GM03348 (cell line): ENCODE measurements at places on chromosomes 1 and 21.
A peak's percentile ranks its signal among the peaks of the same experiment; 100 is the strongest.

DNA sequence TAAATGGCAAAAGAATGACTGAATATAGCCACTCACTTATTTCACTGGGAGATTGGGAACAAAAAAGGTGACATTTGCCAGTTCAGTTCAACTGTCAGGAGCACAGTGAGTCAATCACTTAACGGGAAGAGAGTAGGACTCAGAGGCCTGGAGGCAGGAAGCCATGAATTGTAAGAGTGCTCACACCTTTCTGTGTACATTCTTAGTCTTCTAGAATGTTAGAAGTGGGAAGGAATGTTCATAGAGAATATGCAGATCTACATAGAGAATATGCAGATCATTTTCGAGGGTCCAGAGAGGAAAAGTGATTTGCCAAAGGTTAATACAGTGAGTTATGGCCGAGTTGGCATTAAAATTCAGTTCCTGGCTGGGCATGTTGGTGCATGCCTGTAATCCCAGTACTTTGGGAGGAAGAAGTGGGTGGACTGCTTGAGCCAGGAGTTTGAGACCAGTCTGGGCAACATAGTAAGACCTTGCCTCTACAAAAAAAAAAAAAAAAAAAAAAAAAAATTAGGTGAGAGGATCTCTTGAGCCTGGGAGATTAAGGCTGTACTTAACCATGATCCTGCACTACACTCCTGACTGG is 8.3 kb downstream of the IL20 start:
- DNase-seq = no peak

DNA sequence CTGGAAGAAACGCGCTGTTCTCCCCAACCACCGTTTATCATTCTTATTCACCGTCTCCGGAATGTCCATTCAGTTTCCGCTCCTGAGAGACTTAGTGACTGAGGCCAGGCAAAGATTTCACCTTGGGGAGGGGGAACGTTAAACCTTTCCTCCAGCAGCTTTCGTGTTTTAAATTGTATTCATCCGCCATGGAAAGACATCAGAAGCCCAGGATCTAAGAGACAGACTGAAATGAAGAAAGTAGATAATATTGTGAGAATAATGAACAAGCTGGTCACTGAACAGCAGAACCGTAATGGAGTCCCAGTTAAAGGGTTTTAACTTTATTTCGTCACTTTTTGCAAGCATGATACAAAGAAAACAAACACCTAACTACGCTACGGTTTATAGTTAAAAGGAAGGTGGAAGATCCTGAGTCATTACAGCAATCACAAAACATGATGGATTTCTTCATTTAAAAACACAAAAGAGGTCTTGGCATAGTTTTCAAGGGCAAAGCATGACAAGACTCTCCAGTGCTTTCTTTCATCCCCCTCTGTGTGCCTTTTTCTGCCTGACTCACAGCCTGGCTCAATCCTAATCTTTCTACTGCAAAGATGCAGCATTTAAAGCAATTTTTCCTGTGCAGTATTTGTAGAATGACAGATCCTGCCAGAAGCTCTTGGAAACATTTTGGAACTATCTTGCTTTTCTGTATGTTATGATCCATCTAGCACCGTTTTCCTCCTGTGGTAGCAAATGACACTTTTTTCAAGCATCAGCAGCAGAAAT is 722 bp upstream of the SLC19A2 start:
- peak; percentile 59 for DNase-seq

DNA sequence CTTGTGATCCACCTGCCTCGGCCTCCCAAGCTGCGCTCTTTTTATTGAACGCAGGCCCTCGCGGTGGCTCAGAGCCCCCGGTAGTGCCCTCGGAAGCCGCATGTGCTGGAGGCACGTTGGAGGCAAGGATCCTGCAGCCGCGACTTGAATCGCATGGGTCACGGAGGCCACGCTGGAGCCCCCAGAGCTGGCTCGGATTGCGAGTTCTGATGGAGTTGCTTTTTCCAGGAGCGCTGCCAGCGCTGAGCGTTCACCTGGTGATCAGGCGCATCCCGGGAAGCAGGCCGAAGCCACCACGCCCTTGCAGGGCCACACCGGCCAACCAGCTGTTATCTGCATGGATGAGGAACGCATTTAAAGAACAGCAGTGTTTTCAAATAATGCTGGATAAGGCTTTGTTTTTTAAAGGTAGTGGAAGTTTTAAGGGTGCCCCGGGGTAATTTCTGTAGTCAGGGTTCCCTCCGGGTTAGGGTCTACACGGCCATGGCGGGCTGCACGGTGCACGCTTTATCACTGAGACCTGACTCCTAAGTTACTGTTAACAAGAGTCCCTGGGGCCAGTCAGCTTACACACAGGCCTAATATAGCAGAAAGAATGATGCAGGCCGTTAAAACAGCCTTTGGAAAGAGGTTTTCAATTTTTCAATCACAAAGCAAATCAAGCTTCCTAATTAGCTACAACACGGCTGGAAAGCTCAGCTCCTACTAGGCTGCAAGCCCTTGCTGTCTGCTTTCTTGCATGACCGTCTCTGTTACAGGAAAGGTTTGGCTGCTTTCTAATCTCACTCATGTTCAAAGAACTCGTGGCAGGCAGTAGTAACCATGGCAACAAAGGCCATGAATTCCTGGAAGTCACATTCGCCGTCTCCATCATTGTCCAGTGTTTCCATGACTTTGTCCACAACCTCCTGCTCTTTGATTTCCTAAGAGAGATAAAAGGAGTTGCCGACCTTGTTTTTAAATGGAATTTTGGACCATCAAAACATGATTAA is 6.0 kb downstream of the S100B start:
- peak; percentile 87 for DNase-seq

- no peak for DNase-seq
Observed at GRCh38 chr1:59878370-59878769, 48.2 kb downstream of the CYP2J2 start.
